ENCODE measurements at places on chromosomes 16 and 17.

DNA sequence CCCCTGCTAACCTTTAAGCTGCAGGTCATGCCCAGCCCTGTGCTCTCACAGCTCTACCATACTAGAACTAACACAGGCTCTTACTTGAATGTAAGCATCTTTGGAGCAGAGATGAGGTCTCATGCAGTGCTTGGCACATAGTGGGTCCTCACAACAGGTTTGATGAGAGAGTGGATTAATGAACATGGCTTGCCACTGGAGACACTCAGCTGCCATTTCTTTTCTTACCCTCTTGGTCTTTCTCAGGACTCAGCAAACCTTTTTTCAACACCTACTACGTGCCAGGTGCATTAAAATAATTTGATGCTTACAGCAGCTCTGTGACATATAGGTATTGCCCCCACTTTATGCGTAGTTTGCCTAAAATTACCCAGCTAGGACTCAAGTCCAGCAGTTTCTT lies 133.2 kb downstream of the MSI2 start:
- DNase-seq: no peak

- DNase-seq: no peak
These were observed 142.2 kb downstream of the CCDC182 start for GRCh38 chr17:57602896-57603295.

DNA sequence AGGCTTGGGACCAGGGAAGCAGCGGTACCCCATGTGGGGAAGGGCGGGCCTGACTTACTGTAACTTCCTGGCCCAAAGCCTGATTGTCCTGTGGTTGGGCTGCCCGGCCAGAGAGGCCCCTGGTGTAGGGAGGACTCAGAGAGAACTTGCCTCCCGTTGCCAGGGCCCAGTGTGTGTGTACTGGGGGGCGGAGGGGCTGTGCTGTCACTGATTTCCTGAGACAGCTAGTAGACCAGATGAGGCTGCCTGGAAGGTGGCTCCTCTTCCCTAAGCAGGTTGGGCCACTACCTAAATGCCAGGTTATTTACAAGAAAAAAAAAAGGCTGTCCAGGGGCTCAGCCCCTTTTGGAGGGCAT lies 16.7 kb downstream of the SOCS3 start:
- DNase-seq: no peak

DNA sequence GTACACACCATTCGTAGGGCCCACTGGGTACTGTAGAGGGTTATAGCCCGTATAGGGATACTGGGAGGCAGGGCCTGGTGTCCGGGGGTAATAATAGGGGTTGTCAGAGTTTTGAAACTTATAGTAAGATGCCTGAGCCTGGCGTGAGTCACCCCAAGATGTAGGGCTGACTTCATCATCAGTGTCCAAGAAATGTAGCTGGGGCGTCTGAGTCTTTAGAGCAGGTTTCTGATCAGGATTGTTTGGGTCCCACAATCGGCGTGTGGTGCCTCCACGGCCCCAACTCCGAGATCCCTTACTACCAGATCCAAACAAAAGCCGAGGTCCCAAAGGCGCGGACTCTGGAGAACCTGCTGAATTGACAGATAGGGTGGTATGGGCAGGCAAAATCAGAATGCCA lies 4.4 kb downstream of the SMG6 start:
- no peak for DNase-seq

- no peak for DNase-seq
These were observed 10.3 kb downstream of the CENPV start for GRCh38 chr17:16342979-16343378.

DNA sequence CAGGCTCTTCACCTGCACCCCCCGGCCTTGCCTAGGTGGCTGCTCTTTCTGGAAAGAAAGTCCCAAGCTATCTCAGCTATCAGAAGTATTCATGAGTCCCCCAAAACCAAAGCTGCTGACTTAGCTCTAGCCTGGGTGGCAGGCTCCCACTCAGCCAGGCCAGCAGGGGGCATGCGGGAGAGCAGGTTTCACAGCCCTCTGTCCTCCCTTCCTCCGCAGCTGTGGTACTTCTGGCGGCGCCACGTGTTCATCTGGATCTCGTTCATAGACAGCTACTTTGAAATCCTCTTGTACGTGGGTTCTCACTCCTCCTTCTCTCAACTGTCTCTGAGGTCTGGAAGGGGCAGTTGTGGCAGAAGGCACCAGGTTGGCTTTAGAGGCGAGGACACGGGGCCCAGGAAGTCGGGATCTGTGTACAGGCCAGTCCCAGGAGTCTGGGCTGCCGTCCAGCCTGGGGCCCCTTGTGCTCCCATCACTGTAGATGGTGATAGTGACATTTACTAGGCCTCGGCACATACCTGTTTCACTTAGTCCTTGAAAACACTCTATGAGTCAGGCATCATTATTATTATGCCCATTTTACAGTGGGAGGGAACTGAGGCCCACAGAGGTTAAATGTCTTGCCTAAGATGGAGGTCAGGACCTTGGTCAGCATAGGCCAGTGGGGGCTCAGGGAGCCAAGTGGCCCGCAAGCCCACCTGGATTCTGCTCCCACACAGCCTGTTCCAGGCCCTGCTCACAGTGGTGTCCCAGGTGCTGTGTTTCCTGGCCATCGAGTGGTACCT lies 12.9 kb downstream of the TRPV2 start:
- DNase-seq: no peak

DNA sequence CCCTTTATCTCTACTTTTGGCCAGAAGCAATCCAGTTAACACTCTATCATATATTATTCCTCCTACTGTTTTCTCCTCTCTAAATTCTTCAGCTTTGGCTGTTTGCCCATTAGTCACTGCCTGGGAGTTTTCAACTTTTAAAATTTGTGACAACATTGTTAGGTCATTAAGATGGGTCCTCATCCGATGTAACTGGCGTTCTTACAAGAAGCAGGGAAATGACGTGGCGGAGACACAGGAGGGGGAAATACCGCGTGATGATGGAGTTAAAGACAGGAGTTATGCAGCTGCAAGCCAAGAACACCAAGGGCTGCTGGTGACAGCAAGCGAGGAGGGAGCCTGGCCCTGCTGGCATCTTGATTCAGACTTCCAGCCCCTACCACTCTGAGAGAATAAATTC lies 34.8 kb upstream of the CPHXL start:
- DNase-seq: no peak

- no peak for DNase-seq
These were observed 17.9 kb upstream of the BEAN1 start for GRCh38 chr16:66409156-66409555.

GRCh38 chr17:46166692-46167249 lies 26.5 kb downstream of the KANSL1 start:
- DNase-seq: no peak

- DNase-seq: no peak
These were observed 46.6 kb downstream of the NUP93 start for GRCh38 chr16:56776562-56776961.

DNA sequence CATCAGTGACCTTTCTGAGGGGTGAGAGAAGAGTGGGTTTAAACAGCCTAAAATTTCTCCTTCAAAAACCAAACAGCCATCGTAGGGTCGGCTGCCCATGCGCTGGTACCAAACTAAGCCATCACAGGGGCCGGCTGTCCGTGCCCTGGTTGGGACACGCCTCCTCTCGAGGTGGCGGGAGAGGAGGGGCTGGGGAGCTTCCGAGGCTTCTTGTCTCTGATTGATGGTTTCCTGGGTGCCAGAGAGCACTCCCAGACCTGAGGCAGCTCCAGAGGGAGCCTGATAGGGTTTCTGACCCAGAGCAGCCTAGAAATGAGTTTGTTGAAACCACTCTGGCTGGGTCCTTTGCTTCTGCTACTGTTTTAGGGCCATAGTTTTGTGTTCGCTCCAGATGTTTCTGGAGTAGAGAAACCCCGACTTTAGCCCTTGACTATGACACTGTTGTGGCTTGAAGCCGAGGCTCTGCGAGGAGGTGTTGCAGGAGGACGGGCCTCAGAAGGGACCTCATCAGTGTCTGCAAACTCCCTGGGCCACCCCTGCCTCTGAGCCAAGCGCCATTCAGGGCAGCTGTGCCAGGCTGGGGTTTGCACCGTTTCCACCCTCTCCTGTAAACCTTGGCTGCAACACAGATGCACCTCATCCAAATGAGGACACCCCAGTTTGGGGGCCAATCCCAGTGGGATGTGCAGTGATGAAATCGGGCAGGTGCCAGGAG lies 6.2 kb downstream of the ZNF276 start:
- DNase-seq: no peak

GRCh38 chr16:82625066-82625968 lies 1.5 kb upstream of the CDH13 start:
- DNase-seq: no peak

DNA sequence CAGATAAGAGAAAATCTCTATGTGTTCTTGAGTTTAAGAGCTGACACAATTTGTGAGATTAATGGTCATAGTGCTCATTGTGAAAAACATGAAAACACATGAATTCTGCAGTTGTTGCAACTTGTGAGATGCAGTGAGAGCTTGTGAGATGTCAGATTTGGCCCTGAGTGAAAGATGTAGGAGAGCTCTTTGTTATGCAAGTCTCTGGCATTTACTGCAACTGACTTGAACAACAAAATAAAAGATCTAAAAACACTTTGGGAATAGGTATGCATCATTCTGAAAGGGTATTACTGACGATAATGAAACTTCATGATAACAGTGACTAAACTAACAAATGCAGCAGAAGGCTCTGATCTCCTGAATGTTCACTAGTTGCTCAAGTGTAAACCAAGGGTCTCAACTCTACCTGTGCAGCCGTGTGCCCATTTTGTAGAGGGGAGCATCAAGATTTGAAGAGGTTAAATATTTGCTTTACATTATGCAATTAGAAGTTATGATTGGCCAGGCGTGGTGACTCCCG lies 50.8 kb upstream of the SMIM36 start:
- no peak for DNase-seq

DNA sequence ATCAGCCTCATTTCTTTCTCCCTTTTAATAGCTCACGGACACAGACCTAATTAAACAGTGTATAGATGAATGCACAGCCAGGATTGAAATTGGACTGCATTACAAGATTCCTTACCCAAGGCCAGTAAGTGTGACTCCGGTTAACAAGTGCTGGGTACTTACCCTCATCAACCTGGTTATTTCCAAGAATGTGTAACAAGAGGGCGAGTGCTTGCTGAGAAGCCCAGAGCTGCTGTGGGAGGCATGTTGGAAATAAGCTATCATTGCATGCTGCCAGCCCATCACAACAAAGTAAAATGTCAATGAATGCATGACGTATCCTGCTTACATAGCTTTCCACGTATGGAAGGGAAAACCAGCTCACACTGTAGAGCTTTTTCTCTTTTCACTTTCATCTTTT lies 19.5 kb downstream of the LYRM1 start:
- no peak for DNase-seq

- DNase-seq: no peak
These were observed 47.4 kb upstream of the ZFHX3 start for GRCh38 chr16:73095142-73095820.

GRCh38 chr16:26475596-26475995 lies 591.1 kb upstream of the C16orf82 start:
- no peak for DNase-seq

GRCh38 chr17:64683796-64684195 lies 21.7 kb upstream of the SMURF2 start:
- no peak for DNase-seq
